H54 (cell line): ENCODE measurements at places on chromosomes 7 and 10.

DNA sequence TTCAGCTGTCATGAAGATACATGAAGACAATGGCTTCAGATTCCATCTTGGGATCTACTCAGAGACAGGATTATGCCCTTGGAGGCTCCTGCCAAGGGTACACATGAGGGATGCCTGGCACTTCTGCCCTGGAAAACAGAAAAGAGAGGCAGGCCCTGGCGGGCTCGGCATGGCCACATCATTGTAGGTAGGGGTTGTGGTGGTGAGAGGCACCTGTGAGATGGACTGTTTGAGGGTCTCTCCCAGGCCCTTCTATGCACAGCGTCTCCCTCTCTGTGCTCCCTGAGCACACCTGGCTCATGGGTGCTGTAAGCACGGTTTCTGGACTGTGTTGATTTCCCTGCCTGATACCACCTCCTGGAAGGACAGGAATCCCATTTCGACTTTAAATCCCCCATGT, 304.3 kb downstream of the GLRX3 start:
- DNase-seq = no peak

- DNase-seq = no peak
These were observed 1489.6 kb downstream of the REEP3 start for GRCh38 chr10:65010845-65011244.

DNA sequence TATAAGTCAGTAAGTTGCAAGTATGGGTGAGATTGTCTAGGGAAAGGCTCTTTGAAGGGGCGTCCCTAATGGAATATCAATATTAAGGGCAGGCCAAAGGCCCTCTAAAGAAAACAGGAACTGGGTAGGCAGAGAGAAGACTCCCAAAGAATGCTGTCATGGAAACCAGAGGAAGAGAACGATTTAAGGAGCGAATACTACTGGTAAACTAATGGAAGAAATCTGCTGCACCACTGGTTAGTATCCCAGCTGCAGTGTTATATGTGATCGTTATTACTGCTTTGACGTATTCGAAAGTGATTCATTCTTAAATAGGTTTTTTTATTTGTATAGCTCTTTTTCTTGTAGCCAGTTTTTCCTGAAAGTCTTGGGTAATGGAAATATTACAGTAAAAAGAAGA, 1.3 kb downstream of the CASP2 start:
- DNase-seq = no peak

GRCh38 chr7:127771707-127772106, 119.7 kb downstream of the SND1 start:
- DNase-seq = no peak

- DNase-seq = no peak
These were observed 90.1 kb downstream of the FOXL3 start for GRCh38 chr7:380139-380485.

- no peak for DNase-seq
These were observed 22.8 kb upstream of the DLX6 start for GRCh38 chr7:96982586-96982985.

GRCh38 chr10:89274928-89275327, 23.4 kb upstream of the LIPA start:
- no peak for DNase-seq

DNA sequence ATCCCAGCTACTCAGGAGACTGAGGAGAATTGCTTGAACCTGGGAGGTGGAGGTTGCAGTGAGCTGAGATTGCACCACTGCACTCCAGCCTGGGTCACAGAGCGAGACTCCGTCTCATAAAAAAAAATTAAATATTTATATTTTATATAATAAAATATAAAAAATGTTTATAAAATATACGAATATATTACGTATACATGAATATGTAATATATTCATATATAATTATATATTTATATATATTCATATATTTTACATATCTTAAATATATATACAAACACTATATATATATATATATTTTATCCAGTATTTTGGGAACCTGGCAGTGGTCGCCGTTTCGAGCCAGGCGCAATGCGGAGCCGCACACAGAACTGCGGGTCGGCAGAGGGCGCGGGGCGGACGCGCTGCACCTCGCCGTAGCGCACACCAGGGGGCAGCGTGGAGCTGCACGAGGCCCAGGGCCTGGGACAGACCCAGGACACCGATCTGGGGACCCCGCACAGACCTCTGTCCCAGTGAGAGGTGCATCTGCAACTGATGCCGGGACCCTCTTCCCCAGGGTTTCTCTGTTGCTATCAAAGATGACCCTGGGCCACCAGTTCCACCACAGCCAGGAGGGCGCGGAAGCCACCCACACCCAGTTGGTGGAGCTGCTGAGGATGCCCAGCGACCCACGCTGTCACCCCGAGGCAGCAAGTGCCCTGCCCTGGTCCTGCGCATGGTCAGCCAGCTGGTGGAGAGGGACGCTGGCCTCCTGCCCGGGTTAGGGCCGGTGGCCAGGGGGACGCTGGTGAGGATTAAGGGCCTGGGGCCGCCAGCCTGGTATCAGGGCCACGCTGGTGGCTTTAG, 22.7 kb downstream of the AP5Z1 start:
- no peak for DNase-seq

DNA sequence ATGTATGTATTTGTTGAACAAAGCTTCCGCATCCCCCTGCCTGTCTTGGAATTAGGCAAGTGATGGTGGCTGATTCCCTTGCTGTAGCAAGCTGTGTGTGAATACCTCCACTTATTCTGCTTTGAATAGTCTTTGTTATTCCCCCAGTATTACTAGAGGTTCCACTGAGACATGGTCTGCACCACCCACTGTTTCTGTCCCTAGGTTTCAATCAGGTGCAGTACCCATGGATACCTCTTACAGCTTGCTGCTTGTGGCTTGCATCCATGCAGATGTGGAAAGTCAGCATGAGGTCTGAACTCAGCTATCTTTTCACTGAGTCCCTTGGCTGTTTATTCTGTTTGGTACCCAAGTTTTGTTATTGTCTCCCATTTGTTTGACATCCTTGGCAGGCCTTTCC, 447.4 kb downstream of the GRM8 start:
- no peak for DNase-seq

DNA sequence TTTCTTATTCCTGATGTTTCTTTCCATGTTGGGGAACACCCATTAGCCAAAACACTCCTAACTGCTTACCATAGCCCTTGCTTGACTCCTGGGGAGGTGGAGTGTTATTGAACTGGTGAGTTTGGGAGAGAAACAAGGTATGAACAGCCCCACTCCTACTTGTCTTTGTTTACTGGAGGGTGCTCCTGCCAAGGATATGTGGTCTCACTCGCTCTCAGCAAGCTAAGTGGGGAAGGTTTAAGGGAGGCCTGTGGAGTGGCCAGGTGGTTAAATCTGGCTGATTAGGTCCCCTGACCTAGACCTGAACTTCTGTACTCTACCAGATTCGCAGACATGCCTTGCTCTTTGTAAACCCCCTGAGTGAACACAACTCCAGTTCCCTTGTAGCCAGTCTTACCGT, 300.1 kb downstream of the PTEN start:
- no peak for DNase-seq

- no peak for DNase-seq
These were observed 18.7 kb downstream of the FRMD4A start for GRCh38 chr10:14312014-14312413.

DNA sequence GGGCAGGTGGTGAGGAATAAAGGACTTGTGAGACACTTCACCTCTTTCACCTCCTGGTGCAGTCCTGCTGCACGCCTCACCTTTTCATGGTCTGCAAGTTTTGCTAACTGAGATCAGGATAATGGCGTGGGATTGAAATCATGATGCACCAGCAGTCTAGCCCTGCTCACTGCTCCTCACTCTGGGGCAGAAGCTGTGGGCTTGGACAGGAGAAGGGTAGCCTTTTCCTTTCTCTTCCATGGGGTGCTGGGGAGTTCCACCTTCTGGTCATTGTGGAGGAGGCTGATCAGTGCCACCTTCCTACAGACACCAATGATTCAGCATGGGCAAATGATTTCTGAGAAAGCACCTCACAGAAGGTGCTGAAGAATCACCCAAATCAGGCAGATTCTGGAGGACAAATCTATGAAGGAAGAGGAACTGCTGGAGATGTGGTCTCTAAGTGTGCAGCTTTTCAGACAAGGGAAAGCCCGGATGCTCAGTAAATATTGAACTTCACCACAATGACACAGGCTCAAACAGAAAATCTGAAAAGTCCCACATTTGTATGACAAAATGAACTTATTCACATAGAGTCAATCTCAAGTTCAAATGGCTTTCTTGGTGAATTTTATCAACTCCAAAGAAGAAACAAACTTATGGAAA, 19.7 kb downstream of the MBL2 start:
- no peak for DNase-seq

GRCh38 chr7:151246102-151246850, 2.2 kb downstream of the SMARCD3 start:
- no peak for DNase-seq

GRCh38 chr7:87316097-87316700, 29.3 kb upstream of the CROT start:
- no peak for DNase-seq

DNA sequence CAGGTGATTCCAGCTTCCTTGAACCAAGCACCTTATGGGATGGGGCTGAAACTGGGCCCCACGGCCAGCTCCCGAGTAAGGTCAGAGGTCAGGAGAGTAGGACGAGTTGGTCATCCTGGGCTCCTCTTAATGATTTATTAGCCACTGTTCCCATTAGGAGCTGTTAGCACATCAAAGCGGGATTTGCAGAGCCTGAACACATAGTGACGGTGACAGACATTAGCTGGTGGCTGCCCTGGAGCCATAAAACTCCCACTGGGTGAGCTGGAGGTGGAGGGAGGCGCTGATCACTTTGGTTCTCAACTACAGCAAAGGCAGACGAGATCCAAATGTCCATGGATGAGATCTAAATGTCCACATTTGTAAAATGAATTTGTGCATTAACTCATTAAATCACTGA, 48.1 kb downstream of the COL13A1 start:
- DNase-seq = no peak

DNA sequence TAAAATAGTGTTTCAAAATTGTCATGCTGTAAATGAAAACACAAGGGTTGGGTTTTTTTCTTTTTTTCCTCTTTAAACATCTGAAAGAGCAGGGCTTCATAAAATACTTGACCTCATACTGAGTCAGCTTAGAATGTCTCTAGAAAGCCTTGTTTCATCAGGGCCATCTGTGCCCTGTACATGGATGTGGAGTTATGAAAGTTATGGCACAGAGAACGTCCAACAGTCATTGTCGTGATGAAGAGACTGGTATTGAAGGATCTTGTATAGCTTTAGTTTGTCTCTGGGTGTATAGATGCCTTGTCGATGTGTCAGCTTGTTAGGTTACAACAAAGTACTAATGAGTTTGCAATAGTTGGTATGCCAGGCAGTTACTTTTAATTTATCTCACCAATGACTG, 127.3 kb downstream of the FAM204A start:
- DNase-seq = no peak

DNA sequence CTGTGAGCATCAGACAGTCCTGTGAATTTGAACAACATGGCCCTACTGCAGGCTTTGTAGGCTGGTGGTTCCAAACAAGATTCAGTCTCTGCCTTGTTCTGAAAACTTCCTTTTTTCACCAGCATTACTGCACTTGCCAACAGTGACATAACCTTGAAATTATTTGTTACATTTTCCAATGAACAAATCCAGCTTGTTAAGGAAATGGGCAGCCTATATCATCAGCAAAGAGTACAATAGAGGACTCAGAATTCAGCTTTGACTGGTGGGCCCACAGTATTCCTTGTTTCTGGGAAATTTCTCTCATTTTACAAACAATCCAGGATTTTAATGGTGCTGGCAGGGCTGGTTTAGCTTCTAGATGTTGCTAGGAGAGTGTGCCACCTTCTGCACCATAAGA, 703.7 kb upstream of the FZD8 start:
- DNase-seq = no peak

DNA sequence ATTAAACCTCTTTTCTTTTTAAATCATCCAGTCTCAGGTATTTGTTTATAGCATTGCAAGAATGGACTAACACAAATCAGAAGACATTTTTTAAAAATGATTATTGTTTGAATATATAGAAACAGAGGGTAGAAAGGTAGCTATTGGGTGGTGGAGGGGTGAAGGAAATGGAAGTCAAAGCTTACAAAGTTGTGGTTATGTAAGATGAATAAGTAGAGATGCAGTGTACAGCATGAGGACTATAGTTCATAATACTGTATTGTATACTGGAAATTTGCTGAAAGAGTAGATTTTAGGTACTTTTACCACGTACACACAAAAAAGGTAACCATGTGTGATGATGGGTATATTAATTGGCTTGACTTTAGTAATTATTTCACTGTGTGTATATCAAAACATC, 144.0 kb upstream of the FAM3C start:
- DNase-seq = no peak

- DNase-seq = peak; percentile 84
These were observed 463 bp upstream of the UPP1 start for GRCh38 chr7:48088559-48089045.

GRCh38 chr7:55387062-55387965, 22.2 kb downstream of the LANCL2 start:
- DNase-seq = no peak

DNA sequence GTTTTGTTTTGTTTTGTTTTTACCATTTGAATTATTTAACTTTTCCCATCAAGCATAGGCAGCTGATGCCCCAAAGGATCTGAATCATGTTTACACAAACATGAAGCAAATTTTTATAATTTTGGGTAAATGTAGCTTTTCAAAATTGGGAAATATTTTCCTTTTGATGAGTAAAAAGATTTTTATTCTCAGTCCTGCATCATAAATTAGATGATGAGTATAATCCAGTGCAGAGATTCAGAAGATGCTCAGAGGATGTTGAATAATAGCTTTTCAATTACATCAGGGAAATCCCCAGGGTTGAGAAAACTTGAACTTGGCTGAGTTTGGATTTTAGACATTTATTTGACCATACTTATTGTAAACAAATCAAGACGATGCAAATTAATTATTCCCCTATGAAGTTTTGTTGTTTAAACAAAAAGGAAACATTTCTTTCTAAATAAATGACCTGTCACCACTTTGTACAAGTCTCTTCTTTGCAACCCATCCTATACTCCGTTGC, 121.7 kb downstream of the FAM204A start:
- no peak for DNase-seq

- DNase-seq = no peak
These were observed at the start of gene PTF1A for GRCh38 chr10:23191764-23192711. Gene PTF1A (plus strand): TSS chr10:23192312. CDS start chr10:23192531, 219 bp downstream.

DNA sequence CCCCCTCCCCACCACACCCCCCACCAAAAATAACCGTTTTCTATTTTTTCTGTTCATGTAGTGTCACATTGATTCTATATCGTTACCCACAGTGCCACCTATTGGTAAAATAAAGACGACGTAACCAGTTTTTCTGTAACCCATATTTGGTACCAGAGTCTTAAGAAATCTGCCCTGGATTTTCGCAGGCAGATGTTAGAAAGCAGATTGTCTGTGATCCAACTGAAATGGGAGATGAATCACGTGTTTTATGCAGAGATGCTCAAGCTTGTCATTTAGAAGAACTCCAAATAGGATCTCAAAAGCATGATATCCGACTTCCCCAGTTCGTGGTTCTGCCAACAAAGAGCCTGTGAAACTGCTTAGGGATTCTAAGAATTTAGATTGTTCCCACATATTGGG, 261.1 kb upstream of the CSTF2T start:
- peak; percentile 4 for DNase-seq

GRCh38 chr10:75140246-75140645, 28.8 kb downstream of the SAMD8 start:
- DNase-seq = no peak
